ENCODE measurements at places on chromosomes 13 and 19. TPM values are rescaled to one million over a fixed set of nuclear protein-coding genes. Genes with fewer than 3 reads are reported as not detected.

The ZNF846 gene
- 3.9 TPM for total RNA-seq

The DMKN gene
- total RNA-seq, result 2.1 TPM

The POLR2I gene
- 84.8 TPM for total RNA-seq

The MUC16 gene
- not detected for total RNA-seq

The ZNF560 gene
- total RNA-seq, result not detected

The GPR12 gene
- not detected for total RNA-seq

The ZNF304 gene
- total RNA-seq, result 3.8 TPM

The NPAS1 gene
- total RNA-seq, result not detected

The TTC9B gene
- not detected for total RNA-seq

The ZC3H13 gene
- 37.0 TPM for total RNA-seq

The TNFSF11 gene
- total RNA-seq, result 4.5 TPM

The GRIN2D gene
- 0.07 TPM for total RNA-seq

The TMPRSS9 gene
- total RNA-seq, result not detected

The IFNL1 gene
- total RNA-seq, result 1.2 TPM

The FAM124A gene
- total RNA-seq, result 0.15 TPM

The ANGPTL8 gene
- not detected for total RNA-seq

The KDELR1 gene
- total RNA-seq, result 88.1 TPM

The APLP1 gene
- total RNA-seq, result 2.6 TPM

The ZNF675 gene
- 17.1 TPM for total RNA-seq

Measured in activated CD4-positive, alpha-beta memory T cell treated with anti-CD3 and anti-CD28 coated beads for 36 hours (primary cell).